ENCODE measurements at places on chromosomes 13 and 19. TPM values are rescaled to one million over a fixed set of nuclear protein-coding genes. Genes with fewer than 3 reads are reported as not detected.
A peak's percentile ranks its signal among the peaks of the same experiment; 100 is the strongest.

DNA sequence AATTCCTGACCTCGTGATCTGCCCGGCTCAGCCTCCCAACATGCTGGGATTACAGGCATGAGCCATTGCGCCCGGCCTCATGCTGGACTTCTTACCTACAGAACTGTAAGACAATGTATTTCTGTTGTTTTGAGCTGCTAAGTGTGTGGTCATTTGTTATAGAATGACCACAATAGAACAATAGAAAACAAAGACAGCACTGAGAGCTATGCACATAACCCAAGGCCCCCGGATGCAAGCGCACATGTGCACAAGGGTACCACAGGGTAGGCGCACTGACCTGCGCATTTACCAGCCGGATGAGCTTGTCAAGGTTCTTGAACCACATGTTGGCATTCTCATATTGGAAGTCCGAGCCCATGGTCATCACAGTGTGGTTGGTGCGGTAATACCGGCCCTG lies 5.6 kb downstream of the MAN2B1 start:
- no peak for DNase-seq

DNA sequence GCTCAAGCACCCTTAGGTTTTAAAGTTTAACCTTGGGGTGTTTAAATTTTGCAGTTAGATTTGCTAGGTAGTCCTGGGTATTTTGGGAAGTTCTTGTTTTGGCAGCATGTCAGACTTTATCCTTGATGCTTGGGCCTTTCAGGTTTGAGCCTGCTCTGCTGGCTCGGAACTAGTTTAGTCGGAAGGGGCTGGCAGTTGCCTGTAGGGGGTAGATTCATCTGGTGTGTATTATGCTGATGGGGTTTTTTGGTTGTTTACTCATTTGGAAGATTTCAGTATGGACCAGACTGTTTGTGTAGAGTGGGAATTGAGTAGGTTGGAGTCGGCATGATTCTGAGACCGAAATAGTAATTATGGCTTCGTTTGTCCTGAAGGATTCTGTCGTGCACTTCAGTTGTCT lies 15.1 kb downstream of the ILF3 start:
- no peak for DNase-seq

DNA sequence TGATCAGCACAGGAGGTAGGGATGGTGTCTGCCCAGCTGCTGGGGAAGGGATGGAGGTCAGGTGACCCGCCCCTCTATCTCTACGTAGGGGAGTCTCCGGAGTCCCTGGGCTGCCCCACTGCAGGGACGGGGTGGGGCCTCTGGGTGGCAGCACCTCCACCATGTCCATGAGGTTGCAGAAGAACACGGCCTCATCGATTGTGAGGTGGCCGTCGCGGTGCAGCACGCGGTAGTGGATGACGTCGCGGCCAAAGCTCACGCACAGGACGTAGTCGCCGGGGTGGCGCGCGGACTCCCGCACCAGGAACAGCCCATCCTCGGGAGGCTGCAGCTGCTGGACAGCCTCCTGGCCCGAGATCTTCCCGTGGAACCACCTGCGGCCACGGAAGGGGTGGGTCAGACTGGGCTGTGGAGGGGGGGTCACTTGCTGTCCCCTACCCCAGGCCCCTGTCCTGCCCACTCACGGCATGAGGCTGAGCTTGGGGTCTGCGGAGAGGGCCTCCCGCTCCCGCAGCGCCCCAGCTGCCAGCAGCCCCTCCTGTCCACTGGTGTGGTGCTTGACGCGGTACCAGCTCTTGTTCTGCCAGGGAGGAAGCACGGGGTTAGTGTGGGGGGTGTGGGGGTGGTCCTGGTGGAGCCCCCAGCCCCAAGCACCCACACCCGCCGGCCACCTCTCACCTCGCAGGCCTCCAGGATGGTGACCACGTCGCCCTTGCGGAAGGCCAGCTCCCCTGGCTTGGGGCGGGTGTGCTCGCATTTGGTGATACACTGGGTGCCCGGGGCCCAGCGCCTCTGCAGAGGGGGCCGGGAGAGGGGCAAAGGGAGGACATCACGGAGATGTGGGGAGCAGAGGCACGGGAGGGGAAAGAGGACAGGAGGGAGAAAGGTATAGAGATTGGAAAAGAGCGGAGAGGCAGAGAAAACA lies 2.3 kb downstream of the MATK start:
- peak; percentile 56 for DNase-seq

The GPR12 gene
- total RNA-seq: not detected

DNA sequence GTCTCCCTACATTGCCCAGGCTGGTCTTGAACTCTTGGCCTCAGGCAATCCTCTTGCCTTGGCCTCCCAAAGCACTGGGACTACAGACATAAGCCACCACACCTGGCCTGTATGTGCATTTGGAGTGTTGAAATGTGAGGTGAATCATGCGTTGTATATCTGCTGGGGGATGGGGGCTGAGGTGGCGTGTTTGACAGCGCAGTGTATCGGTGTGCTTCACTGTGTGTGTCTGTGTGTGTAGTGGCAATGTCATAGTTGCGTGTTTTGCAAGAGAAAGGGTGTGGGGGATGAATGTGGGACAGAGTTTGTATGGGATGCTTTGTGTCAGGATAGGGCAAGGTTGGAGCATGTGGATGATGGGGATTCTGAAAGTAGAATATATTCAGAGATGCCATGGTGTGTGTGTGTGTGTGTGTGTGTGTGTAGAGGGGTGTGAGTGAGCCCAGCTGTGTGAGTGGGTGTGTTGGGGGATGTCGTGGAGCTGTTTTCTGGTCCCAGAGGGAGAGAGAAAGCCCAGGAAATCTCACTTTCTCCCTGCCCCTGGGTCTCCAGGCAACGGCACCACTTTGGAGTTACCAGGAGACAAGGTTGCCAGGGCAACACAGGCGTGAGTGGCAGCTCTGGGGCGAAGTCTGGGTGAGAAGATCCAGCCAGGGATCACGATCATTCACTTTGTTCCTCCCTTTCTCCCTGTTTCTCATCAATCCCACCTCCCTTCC lies 1.1 kb upstream of the SWSAP1 start:
- no peak for DNase-seq

GRCh38 chr19:55241143-55241934 lies 12.8 kb upstream of the TMEM86B start:
- DNase-seq: no peak

DNA sequence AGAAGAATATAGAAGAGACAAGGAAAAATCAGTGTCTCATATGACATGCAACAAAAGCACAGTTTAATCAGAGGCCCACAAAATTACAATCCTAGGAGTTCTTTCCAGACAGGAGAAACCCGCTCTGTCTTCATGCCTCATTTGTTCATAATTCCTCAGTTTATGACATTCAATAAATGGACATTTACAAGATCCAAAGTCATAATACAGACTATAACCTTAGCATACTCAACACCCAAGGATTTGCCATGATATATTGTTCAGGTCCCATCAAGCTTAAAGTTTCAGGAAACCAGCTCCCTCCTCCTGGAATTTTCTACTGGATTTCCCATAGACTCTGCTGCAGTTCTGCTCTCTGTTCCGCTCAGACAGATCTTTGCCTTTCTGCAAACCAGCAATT lies 56.4 kb upstream of the POMP start:
- no peak for DNase-seq

- no peak for DNase-seq
Observed at GRCh38 chr13:21567714-21568113, 36.3 kb downstream of the MICU2 start.

DNA sequence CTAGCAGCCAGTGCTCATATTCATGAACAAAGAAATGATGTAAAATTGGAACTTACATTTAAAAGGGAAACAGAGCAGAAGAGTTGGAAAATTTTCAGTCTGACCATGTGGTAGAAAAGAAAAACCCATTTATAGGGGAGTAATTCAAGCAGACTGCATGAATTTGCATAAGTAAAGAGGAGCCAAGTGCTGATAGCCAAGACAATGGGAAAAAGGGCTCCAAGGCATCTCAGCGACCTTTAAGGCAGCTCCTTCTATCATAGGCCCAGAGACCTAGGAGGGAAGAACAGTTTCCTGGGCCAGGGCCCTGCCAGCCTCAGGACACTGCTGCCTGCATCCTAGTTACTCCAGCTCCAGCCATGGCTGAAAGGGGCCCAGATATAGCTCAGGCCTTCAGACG lies 7.5 kb downstream of the DNAJC3 start:
- DNase-seq: no peak

- no peak for DNase-seq
Observed at GRCh38 chr13:50400035-50400726, 384.9 kb downstream of the KCNRG start.
